ENCODE measurements at places on chromosomes 1 and 21. TPM values are rescaled to one million over a fixed set of nuclear protein-coding genes. Genes with fewer than 3 reads are reported as not detected.

Gene FAM151A
- total RNA-seq = not detected

Gene CFHR3
- not detected for total RNA-seq

Gene RSPH1
- not detected for total RNA-seq

DNA sequence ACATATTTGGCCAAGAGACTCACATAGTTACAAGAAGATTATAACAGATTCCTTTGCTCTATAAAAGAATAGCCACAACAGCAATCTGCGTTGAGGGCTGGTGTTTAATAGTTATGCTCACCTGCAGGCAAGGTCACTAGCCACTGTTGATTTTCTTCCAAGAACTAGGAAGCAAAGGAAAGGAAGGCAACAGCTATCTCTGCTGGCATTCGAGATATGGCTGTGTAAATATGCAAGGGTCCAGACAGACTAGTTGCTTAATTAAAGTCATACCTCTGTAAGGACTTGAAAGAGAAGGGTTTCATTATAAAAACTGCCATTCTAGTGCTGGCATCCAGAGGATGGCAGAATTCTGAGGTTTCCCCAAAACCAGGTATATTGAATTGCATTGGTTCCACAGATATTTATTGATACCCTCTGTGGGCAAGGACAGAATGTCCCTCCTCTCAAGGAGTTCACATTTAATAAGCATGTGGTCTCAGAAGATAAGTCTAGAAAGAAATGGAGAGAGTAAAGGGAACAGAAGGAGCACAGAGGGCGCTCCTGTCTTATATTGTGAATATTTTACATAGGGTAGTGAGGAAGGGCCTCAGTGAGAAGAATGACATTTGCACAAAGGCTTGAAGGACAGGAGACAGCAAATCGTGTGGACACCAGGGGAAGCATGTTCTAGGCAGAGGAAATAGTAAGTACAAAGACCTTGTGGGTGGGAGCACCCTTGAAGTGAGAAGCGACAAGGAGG lies 23.6 kb upstream of the PLEKHA6 start:
- DNase-seq = no peak

DNA sequence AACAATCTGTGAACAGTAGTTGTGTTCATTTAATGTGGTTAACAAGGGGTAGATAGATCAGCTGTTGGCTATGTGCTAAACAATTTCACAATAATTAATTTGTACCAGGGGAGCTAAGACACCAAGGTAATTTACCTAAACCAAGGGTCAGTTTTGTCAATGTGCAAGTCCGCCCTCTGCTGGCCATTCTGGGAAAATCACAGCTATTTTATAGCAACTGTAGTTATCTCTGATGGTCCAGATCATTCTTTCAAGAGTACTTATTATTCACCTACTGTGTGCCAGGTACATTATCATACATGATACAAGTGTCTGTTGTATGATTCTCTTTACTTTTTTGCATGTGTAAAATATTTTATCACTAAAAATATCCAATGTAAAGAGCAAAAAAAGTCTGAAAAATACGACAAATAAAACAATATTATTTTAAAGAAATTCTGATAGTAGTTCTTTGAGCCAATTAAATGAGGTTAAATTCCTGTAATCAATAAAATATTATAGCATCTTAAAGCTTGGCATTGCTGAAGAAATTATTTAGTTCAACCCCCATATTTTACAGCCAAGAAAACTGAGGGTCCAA lies 312.3 kb upstream of the FAM78B start:
- DNase-seq = peak; percentile 12

DNA sequence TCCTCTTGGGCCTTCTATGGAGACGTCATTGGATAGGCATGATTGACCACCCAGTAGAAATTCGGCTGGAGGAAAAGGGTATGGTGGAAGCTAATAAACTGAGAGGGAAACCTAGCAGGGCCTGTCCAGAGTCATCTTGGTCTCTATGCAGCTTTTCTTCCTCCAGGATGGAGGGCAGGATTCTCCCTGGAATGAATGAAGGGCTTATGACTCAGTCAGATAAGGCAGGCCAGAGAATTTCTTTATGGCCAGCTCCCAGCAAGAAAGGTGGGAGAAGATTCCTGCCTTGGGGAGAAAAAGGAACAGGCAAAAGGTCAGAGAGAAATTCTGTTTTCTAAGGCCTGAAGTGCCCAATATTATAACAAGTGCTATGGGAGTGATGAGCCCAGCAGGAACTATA lies 17.1 kb downstream of the FBLIM1 start:
- no peak for DNase-seq
